Astrocyte of the spinal cord (primary cell): ENCODE measurements at places on chromosomes 11 and 22.
A peak's percentile ranks its signal among the peaks of the same experiment; 100 is the strongest.

GRCh38 chr22:44005524-44005923, 18.6 kb upstream of the PARVB start:
- DNase-seq: no peak

DNA sequence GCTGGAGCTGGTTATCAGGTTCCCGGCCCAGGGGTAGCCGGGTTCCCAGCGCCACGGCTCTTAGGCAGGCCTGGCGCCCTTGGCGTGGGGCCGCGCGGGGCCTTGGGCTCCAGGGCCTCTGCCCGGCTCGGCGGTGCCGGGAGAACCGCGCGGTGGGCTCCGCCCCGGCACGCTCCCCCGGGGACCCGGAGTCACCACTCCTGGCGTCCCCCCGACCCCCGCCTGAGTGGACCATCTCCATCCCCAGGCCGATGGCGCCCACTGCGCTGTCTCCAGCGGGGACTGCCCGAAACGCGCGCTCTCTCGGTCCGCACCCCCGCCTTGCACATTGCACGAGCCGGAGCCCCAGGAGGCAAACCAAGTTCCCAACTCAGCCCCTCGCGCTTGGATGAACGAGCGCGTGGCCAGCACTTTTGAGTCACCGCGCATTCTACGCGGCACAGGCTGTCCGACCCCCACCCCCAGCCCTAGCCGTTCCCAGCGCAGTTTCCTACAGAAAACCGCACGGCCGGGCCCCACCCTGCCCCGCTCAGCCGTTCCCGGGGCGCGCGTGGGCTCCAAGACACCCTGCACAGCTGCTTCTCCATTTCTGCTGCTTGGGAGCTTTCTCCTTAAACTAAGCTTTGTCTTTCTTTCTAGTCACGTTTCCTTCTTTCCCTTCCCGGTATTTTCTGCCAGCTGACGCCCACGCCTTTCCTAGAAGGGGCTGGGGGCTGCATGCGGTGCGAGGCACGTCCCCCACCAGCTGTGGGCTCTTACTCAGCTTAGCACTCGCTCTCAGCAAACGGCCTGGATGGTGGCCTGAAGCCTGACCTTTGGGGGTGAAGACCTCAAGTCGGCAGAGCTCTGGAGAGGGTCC, 650 bp upstream of the CHID1 start:
- peak; percentile 73 for DNase-seq

DNA sequence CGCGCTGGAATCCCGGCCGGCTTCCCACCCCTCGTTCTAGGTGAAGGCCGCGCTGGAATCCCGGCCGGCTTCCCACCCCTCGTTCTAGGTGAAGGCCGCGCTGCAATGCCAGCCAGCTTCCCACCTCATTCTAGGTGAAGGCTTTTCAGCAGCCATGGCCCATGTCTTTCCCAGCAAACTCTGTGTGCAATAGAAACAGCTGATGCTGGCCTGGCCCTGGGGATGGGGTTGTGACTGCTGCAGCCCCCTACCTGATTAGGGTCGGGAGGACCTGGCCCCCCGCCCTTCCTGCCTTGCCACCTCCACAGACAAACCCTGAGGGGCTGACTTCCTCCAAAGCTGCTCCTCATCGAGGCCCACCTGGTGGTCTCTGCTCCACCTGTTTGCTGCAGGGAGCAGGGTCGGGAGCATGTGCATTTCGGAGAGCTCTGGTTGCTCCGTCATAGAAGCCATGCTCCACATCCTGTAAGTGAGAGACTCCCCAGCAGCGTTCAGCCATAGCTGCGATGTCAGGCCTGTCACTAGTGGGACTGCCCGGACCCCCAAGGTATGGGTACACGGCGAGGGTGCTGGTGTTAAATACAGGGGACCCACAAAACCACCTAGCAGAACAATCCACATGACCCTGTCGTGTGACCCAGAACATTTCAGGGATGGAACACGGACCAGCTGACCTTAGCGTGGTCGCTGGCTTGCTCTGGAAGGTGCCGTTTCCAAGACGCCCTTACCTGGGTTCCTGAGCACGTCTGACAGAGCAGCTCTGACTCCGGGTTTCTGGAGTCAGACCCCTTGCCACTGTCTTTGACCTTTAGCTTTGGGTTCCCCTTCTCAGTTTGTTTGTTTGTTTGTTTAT, 3.3 kb downstream of the ZBED4 start:
- no peak for DNase-seq

- DNase-seq: peak; percentile 9
Observed at GRCh38 chr11:69718147-69718546, 14.3 kb upstream of the FGF19 start.

DNA sequence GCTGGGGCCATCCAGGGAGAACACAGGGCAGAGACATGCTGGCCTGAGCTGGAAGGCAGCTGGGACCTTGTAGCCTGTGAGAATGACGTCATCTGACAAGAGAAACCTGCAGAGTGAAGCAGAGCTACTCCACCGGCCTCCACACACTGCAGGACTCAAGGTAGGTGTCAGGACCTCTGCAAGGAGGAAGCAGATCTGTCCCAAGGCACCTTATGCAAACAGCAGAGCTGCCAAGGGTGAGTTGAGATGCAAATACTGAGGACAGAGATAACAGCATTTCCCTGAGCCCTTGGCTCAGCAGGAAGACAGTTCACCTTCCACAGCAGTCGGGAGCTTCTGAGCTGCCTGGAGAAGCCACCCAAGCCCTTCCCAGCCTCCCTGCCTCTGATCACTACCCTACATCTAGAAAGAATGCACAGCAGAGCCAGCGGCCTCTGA, 51.9 kb upstream of the IGSF9B start:
- no peak for DNase-seq

- DNase-seq: no peak
Observed at GRCh38 chr11:88098289-88098688, 77.0 kb downstream of the RAB38 start.

DNA sequence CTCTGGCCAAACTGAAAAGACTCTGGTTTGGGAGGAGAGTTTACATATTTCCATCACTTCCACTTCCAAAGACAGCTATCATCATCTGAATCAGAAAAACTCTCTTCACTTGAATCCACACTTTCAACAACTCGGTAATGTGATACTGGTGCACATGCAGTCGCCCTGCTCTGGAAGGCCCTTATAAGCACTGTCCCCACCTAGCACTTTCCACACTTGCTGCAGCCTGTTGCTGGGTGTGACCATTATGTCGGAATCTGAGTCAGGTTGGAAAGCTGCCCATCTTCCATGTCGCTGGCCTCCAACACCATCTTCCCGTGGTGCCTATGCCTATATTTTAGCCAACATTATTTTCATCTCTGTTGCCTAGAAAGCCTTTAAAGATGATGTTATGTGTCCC, 1.1 kb upstream of the OR10A5 start:
- no peak for DNase-seq

- DNase-seq: no peak
Observed at GRCh38 chr22:40572976-40573375, 63.5 kb downstream of the MRTFA start.

DNA sequence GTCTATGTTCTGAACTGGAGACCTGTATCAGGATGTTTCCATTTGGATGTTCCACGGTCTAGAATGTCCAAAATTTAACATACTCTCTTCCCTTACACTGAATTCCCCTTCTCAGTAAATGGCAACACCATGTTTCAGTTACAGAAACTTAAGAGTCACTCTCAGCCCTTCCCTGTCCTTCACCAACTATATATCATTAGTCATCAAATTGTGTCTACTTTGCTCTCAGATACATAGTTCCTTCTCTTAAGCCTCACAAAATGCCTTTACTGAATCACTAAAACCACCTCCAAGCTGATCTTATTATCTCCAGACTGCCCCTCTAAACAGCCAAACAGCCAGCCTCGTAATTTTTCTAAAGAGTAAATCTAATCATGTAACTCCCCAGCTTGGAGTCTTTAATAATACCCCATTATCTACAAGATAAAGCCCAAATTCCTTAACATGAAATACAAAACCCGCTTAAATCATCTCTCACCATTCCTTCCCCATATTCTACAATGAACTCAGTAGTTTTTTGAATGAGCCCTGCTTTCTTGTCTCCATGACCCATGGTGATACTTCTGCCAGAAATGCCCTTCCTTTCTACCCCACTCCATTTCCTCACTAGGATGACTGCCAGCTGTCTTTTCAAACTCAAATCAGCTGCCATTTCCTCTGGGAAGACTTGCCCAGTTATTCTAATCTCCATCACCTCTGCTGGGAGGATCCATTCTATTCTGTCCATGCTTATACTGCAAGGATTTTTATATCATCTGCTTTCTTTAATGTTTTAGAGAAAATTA, 102.7 kb upstream of the ARHGAP42 start:
- no peak for DNase-seq

DNA sequence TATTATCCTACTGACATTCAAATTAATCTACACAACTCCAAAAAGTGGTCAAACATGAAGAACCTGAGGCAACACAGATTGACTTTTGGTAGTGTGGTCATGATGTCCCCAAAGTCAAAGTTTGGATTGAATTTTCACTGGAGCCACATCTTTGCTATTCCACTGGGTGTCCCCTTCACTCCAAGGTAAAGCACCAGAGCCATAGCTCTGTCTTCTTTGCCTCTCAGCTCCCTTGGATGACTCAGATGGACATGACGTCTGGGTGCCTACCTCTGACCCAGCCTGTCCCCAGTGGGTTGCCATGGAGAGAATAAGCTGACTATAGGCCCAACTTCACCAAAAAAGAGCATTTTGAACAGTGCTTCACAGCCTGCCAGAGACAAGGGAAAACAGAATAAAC, 57.4 kb upstream of the ARHGAP42 start:
- DNase-seq: no peak

DNA sequence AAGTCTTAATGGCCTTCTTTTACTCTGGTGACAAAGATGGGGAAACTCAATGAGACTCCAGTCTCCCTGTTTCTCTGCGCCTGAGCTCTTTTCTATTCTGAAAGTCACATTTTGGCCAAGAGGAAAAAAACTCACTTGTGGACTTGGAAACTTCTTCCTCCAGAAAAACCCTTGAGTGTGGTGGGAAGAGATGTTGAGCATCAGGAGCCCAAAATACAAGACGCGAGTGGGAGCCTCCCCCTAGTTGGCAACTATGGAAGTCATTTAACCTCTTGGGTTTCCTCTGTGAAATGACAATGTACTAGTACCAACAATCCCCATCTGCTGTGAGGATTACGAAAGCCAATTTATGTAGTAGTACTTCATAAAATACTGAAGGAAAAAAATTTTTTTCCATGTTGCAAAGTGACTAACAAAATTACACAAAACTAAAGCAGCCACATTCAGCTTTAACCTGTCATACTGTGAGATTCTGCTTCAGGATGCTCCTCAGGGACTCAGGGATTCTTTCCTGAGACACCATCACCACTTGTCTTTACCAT, 524 bp upstream of the SLC25A17 start:
- DNase-seq: no peak

DNA sequence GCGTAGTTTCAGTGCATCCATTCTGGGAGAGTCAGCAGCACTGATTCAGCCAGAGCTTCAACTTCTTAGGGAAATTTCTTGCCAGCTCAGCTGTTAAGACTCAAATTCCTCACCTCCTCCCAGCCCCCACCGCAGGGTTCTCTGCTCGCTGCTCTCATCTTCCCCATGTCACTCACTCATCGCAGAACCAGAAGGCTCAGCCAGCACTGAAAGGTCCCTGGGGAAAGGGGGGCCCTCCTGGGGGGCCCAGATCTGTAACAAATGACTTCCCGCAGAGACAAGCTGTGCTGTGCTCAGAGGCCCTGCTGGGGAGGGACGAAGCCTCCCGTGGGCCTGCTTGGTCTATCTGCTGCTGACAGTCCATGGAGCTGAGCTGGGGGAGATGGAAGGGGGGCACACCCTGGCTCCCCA, 220.6 kb downstream of the NTM start:
- DNase-seq: no peak

DNA sequence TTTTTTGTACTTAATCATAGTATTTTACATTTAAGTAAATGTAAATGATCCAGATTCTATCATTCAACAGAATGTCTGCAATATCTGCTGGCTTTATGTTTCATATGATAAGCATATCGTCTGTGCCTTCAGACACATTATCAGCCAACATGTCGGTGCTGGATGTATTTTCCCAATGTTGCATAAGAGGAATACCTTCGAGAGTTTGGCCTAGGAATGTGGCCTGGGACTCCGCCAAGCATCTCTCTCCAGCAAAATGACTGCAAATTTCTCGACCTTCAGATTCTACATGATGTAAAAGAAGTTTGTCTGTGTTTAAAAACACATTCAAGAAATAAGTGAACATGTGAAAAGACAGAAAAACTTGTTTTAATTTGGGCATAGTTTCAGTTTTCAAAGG, 6.9 kb downstream of the BDNF start:
- DNase-seq: no peak

- DNase-seq: no peak
Observed at GRCh38 chr11:119918347-119918746, 189.3 kb upstream of the NECTIN1 start.

GRCh38 chr11:83720675-83721074, 434.5 kb upstream of the CCDC90B start:
- DNase-seq: no peak

DNA sequence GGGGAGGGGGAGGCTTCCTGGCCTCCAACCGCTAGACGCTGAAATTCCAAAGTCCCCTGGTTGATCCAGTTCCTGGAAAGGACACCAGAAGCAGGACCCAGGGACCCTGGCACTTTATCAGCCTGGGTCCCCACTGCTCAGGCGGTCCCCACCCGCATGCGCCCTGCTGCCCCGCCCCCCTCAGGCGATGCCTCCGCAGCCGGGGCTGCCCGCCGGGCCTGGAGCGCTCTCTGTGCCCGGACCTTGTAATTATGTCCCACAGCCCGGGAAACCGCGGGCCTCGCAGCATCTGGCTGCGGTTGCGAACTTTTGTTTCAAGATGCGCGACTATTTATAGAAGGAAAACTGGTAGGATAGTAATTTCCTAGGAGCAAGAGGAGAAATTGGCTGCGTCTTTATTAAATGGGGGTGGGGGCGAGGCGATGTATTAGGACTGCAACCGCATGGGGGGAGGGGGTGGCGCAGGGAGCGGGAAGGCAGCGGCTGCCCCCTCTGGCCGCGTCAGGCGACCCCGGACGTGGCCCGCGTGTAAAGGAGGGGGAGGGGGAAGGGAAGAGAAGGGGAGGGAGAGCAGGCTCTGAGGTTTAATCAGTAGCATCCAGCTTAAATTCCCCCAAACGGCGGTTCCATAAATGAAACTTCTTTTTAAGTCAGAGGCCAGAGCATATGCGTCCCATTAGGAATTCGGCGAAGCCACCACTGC, 6.1 kb downstream of the WNT7B start:
- peak; percentile 74 for DNase-seq

GRCh38 chr22:19289475-19290161, 1.9 kb downstream of the CLTCL1 start:
- DNase-seq: peak; percentile 89

GRCh38 chr11:44726283-44727113, at the start of gene TSPAN18:
TSS of gene TSPAN18 (plus strand) at chr11:44726962. CDS start at chr11:44906417, 179,455 bp downstream.
- no peak for DNase-seq

- DNase-seq: no peak
Observed at GRCh38 chr11:12303421-12304149, 73.8 kb upstream of the PARVA start.

DNA sequence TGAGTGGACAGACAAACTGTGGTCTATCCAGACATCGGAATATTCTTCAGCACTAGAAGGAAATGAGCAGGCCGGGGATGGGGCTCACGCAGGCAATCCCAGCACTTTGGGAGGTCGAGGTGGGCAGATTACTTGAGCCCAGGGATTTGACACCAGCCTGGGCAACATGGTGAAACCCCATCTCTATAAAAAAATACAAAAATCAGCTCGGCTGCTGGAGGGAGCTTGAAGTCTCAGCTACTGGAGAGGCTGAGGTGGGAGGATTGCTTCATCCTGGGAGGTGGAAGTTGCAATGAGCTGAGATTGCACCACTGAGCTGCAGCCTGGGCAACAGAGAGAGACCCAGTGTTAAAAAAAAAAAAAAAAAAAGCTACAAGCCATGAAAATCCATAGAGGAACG, 8.0 kb upstream of the CTSD start:
- DNase-seq: no peak

- DNase-seq: no peak
Observed at GRCh38 chr22:46098525-46099475, 51.5 kb upstream of the PPARA start.
